MCF 10A (cell line): ENCODE measurements at places on chromosomes 3 and 15. TPM values are rescaled to one million over a fixed set of nuclear protein-coding genes. Genes with fewer than 3 reads are reported as not detected.

Gene EBLN2
- total RNA-seq, result 4.7 and 5.5 TPM in 2 replicates

Gene STXBP5L
- total RNA-seq, result not detected in 2 replicates

Gene MNS1
- 1.5 TPM in 2 replicates for total RNA-seq

Gene SPTBN5
- total RNA-seq, result 1.1 TPM in 2 replicates

Gene MOBP
- 0.21 TPM in 1 of 2 replicates, not detected in the other for total RNA-seq

Gene FES
- 0.32 and 0.91 TPM in 2 replicates for total RNA-seq

Gene CYP8B1
- not detected in 2 replicates for total RNA-seq

Gene PRICKLE2
- 9.6 and 11.4 TPM in 2 replicates for total RNA-seq

Gene EPHB1
- not detected in 2 replicates for total RNA-seq

Gene LOXL1
- 4.7 and 4.9 TPM in 2 replicates for total RNA-seq

Gene TRH
- not detected in 2 replicates for total RNA-seq

Gene AP3B2
- 6.1 and 7.5 TPM in 2 replicates for total RNA-seq

Gene GP9
- not detected in 2 replicates for total RNA-seq

Gene RTP4
- total RNA-seq, result not detected in 2 replicates

Gene GOLGA8G
- total RNA-seq, result 0.09 TPM in 1 of 2 replicates, not detected in the other

Gene SH3GL3
- total RNA-seq, result 0.19 TPM in 1 of 2 replicates, not detected in the other

Gene RARRES1
- total RNA-seq, result not detected in 2 replicates

Gene SPATA12
- 0.12 TPM in 1 of 2 replicates, not detected in the other for total RNA-seq

Gene LMAN1L
- 0.23 TPM in 1 of 2 replicates, not detected in the other for total RNA-seq

Gene COMMD2
- total RNA-seq, result 51.2 and 60.4 TPM in 2 replicates

Gene ZNF621
- total RNA-seq, result 39.6 and 44.5 TPM in 2 replicates

Gene TM4SF4
- total RNA-seq, result not detected in 2 replicates

Gene PLA2G4F
- 0.30 TPM in 1 of 2 replicates, not detected in the other for total RNA-seq

Gene SLC28A1
- total RNA-seq, result not detected in 2 replicates

Gene FAM3D
- total RNA-seq, result not detected in 2 replicates

Gene SH2D7
- total RNA-seq, result not detected in 2 replicates

Gene TRPM1
- total RNA-seq, result not detected in 2 replicates

Gene TTLL13
- total RNA-seq, result 0.47 TPM in 1 of 2 replicates, not detected in the other

Gene BNC1
- 68.3 and 93.5 TPM in 2 replicates for total RNA-seq

Gene RHOV
- total RNA-seq, result 1.2 and 1.7 TPM in 2 replicates

Gene LRRN1
- total RNA-seq, result 1.2 TPM in 2 replicates

Gene UBR1
- 25.6 and 32.6 TPM in 2 replicates for total RNA-seq

Gene EXD1
- 0.12 and 0.37 TPM in 2 replicates for total RNA-seq

Gene NISCH
- 60.5 and 69.7 TPM in 2 replicates for total RNA-seq

Gene ITIH1
- not detected in 2 replicates for total RNA-seq

Gene RPUSD2
- 13.4 and 13.9 TPM in 2 replicates for total RNA-seq

Gene ADAMTS17
- total RNA-seq, result 4.0 and 7.7 TPM in 2 replicates

Gene ADGRG7
- total RNA-seq, result not detected in 2 replicates

Gene HRG
- 0.16 and 0.20 TPM in 2 replicates for total RNA-seq

Gene RPL14
- total RNA-seq, result 3,024 and 3,432 TPM in 2 replicates

Gene MYEF2
- total RNA-seq, result 27.6 and 28.4 TPM in 2 replicates

Gene TMEM207
- not detected in 2 replicates for total RNA-seq
